ENCODE measurements at places on chromosomes 4 and X.

DNA sequence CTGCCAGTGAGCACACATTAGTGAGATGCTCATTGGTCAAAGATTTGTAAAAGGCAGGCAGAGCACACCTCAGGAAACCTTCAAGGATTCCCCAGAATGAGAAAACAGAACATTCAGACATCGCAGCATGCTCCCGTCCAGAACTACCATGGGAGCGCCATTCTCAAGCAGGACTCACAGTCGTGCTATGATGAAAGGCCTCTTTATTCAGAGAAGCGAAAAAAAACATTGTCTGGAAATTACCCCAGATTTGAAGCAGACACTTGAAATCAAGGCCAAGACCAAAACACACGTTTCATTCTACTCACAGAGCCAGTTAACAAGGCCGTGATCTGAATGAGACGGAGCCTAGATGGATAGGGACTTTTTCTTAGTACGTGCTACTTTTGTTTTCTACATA lies 961.8 kb upstream of the TENM3 start:
- no peak for DNase-seq

DNA sequence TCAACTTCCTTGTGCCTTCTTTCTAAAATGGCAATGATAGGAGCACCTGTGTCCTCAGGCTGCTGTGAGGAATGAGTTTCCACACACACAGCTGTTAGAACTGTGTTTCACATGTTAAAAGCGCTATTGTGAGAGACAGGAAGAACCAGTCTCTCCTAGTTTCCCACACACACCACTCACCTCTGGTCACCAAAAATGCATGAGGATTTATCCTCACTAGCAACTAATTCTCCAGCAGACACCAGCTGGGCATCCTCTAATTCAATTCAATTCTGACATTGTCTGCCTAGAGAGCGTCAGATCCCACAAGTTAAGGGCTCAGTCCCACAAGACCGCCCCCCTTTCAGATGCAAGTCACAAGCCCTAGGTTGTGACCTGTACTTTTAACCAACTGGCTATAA lies 29.0 kb upstream of the SLC2A9 start:
- DNase-seq, result no peak

DNA sequence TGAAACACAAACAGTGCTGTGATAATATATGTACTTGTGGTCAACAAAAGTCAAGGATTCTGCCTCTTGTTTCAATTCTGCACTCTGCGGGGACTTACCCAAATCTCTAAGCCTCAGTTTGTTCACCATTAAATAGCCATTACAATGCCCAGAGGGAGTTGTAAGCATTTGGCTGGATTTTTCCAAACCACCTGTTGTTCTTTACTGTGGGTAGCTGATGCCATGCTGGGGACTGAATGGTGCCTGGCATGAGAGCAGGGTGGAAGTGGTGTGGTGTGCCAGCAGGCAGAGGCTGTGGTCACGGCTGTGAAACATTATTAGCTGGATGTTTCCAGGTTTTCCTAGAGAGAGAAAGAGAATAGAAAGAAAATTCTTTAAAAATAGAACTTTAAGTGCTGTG lies 60.7 kb upstream of the PAK3 start:
- DNase-seq, result no peak

DNA sequence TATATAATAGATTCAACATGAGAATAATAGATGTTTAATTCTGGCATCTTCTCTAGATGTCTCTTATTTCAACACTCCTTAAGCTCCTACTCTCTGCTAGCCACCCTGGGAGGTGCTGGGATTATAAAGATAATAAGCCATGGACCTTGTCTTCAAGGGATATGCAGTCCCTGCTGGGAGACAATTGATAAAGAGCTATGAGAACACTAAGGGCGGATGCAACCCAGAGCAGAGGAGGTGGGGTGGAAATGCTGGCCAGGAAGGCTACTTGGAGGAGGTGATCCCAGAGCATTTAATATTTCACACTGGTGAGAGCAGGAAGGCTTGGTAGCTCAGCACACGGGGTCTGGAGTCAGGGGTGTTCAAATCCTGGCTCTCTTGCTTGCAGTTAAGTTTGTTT lies 18.3 kb upstream of the PGRMC2 start:
- DNase-seq, result no peak

DNA sequence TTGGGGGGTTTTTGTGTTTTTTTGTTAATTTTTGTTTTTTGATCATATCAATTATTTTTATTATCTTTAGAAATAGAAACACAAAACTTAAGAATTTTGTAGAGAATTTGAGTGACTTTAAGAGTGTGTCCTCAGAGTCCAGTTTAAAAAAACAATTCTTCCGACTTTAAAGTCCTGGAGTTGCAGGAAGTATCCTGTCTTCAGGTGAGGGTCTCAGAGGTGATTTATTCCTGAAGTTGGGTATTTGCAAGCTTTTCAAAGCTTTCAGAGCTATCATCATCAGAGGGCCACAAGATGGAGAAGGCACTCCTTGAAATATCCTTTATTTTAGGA lies 23.0 kb downstream of the TLR10 start:
- DNase-seq, result no peak

DNA sequence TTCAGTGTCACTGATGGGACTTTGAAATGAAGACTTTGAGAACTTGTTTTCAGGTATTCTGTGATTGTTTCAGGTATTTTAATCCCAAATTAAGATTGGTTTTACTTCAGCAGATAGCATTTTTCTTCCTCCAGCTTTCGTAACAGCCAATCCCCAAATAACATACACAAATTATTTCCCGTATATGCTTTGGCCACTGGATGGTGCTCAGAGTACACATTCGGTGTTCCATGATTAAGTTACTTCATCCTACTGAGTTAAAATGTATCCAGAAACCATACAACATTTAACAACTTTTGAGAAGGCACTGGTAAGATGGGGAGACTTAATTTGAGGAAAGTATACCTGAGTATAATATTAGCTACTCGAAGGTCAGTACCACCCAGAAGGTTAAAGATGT lies 233.4 kb upstream of the FAM47A start:
- no peak for DNase-seq

- no peak for DNase-seq
These were observed 128.1 kb downstream of the COL25A1 start for GRCh38 chr4:109174224-109174953.

DNA sequence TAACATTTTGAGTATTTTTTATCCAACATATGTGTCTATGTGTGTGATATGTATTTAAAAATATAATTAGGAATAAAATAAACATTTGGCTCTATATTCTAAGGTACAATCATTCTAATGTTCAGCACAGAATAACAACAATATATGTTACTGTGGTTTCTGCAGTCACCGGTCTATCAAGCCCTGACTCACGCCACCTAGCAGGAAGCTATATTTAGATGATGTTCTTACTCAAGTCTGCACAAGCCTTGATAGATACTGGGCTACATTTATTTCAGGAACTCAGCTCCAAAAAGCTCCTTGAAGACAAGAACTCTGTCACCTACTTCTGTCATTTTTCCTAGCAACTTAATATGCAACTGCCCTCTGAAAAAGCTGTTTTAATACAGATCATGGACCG lies 152.0 kb upstream of the FTHL17 start:
- DNase-seq, result no peak

Measured in epithelial cell of proximal tubule (primary cell).